ENCODE measurements at places on chromosomes 6 and 20.

DNA sequence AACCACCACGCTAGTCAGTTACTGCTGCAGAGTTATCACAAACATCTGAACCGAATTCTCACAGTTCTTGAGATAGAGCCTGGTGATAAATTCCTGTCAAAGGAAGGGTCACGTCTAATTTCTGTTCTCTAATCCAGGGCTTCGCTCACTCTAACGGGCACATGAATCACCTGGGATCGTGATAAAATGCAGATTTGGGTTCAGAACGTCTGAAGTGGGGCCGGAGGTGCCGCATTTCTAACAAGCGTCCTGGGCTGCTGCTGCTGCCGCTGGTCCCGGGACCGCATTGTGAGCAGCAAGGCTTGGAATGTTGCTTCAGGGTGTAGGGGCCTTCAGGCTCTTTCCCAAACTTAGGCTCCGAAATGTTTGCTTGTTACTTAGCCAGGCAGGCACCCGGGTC is 264.1 kb downstream of the CDC5L start:
- no peak for DNase-seq

DNA sequence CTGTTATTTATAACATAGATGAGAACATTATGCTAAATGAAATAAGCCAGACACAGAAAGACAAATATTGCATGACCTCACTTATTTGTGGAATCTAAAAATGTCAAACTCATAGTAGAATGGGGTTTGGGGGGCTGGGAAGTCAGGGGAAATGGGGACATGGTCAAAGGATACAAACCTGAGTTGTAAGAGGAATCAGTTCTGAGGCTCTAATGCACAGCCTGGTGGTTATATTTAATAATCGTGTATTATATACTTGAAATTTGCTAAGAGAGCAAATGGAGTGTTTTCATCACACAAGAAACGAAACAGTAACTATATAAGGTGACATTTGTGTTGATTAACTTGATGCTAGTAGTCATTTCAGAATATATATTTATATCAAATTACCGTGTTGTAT is 40.8 kb upstream of the GFOD1 start:
- DNase-seq = peak; percentile 30

DNA sequence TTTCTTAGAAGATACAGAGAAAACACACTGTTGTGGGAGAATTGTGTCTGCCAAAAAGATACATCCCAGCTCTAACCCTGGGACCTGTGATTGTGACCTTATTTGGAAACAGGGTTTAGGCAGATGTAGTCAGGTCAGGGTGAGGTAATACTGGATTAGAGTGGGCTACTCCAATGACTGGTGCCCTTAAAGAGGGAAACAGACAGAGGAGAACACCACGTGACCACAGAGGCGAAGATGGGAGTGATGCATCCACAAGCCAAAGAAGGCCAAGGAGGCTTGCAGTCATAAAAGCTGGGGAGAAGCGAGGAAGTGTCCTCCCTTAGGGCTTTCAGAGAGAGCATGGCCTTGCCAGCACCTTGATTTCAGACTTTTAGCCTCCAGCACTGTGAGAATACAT is 35.6 kb downstream of the SLC52A3 start:
- DNase-seq = no peak

DNA sequence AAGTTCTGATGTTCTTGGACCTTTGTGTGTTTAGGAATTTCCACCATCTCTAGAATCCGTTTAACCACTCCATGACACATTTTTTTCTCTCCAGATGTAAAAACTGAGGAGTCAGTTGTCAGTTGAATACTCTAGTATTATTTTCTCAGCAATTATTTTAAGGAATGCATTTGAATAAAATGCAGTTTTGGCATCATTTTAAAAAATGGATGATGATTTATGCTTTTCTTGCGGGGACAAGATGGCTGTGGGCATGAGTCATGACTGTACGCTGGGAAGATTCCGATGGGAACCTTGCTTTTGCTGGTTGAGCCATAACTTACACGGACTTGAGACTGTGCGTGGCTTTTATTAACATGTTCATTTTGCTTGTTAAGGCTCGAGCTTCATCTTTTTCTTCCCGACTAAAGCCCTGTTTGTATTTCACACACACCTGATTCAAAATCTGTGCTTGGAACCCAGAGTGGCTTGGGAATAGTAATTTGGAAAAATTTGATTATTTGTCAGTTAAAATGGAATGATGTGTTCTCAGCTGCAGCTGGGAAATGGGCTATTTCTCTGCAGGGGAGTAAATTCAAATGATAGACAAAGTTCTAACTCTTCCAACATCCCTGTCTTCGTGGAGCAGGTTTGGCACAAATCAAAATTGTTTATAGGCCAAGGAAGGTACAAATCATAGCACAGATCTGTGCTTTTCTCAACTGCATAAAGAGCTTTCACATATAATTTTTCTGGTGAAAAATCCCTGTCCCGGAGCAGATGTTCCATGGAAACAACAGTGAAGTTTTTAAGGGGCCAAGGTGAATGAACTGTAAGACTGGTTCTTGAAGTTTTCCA is 470.5 kb upstream of the JAG1 start:
- peak; percentile 96 for DNase-seq

- DNase-seq = no peak
These were observed 116.5 kb downstream of the COL12A1 start for GRCh38 chr6:75089151-75089897.

GRCh38 chr6:41581381-41581991 is 35.3 kb downstream of the FOXP4 start:
- DNase-seq = peak; percentile 82

GRCh38 chr6:28977341-28978132 is 27.6 kb downstream of the ZNF311 start:
- DNase-seq = peak; percentile 68

DNA sequence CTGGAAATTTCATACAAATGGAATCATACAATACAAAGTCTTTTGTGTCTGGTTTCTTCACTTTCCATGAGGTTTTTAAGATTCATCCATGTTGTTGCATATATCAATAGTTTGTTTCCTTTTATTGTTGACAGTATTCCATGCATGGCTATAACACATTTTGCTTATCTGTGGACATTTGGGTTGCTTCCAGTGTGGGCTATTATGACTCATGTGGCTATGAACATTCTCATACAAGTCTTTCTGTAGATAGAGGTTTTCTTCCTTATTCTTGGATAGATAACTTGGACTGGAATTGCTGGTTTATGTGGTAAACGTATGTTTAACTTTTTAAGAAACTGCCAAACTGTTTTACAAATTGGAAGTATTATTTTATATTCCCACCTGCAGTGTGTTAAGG is 30.0 kb upstream of the KIF6 start:
- peak; percentile 15 for DNase-seq

Measured in cardiac fibroblast (primary cell).